ENCODE measurements at places on chromosomes 11 and 22. TPM values are rescaled to one million over a fixed set of nuclear protein-coding genes. Genes with fewer than 3 reads are reported as not detected.

DNA sequence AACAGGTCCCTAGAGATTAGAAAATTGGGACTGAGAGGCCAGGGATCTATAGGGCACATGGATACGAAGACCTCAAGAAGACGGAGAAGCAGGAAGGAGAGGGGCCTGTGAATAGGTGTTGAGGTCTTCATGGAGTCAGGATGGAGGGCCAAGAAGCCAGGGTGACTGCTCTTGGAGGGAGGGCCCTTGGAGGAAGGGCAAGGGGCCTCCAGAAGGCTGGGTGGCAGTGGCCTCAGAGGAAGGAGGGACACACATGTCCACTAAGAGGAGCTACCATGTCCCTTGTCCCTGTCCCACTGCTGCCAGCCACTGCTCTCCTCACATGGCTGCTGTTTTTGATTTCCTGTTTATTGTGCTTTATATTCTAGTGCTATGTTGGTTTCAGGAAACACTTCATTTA is 589.5 kb upstream of the B3GAT1 start:
- no peak for DNase-seq

GRCh38 chr22:42360348-42360747 is 71.9 kb downstream of the NFAM1 start:
- no peak for DNase-seq

DNA sequence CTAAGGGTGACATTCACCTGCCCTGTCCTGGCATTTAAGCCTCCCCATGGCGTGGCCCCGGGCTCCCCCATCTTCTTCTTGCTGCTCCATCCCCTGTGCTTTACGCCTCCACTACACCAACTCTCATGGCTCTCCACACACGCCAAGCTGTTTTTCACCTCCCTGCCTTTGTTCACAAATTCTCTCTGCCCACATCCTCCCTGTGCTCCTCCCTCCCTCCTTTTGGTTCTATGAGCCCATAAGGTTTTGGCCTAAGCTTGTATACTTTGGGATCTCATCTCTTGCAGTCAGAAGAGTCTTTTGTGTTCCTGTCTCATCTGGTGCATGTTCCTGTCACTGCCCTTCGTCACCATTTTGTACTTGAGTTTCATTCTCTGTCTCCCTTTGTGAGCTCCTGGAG is 4.6 kb upstream of the DNAL4 start:
- no peak for DNase-seq

DNA sequence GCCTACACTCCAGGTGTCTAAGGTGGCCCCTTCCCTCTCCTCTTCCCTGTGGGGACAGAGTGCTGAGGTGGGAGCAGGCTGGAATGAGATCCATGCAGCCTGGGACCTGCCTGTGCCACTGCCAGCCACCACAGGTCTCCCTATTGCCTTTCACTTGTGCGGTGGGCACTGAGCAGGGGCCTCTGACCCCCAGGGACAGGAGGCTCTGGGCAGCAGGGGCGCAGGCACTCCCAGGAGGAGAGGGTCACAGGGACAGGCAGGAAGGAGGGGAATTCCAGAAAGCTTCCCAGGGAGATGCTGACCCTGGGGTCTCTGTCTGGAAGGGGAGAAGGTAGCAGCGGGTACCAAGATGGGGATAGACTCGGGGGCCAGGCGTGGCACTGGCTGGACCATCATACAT is 228.5 kb upstream of the B3GAT1 start:
- no peak for DNase-seq

DNA sequence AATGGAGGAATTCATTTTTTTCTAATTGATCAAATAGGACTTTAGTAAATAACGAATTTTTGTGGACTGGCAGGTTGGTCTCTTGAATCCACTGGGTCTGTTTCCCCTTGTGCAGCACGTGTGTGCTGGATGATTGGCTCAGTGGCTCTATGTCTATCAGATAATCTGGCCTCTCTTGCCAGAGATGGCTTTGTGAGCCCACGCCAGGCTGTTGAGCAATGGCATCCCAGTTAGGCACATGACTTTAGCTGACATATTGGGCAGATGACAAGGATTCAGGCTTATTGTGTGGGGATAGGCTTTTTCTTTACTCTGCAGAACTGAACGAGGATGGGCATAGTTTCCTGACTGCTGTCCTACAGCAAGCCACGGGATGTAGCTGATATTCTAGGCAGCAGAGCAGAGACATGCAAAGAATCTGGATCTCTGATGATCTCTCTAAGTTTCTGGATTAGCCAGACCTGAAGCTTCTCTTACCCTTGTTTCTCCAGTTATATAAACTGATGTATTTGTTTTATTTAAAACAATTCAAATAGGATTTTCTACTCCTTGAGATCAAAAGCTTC is 144.9 kb downstream of the ARHGAP42 start:
- no peak for DNase-seq

Gene SLC37A4
- total RNA-seq = 32.2 TPM

Gene OR5A1
- total RNA-seq = not detected

Gene TH
- total RNA-seq = not detected

Gene WNT7B
- total RNA-seq = not detected

Data from tibial nerve (tissue), 4 donors.